ENCODE measurements at places on chromosomes 3 and 15.

DNA sequence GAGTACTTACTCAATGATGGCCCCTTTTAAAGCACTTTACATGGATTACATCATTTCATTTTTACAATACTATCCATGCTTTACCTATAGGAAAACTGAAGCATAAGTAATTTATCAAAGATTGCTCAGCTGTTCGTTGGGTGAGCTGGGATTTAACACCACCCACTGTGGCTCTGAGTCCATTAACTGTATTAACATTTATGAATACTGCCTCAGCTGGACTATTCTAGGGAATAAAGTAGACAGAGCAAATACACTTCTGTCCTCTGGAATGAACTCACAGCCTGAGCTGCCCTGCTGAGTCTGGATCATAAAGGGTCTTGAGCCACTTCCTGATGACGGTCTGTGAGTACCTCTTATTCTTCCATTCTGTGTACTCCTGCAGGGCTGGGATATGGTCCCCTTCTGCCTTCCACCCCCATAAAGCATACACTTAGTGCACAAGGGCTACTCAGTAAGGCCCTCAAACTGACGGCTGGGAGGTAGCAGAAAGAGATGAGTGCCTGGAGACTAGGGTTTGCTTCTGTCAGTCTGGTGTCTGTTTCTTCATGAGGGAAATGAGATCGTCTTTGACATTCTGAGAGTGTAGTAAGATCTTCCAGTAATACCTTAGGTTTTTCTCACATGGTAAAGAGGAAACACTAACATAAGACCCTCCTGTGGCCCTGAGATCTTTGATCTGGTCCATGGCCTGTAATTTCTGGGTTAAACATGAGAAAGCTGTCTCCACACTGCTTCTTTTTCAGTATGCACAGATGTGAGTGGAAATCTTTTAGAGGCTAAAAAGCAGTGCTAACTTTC, 12.6 kb upstream of the ST6GAL1 start:
- no peak for DNase-seq

DNA sequence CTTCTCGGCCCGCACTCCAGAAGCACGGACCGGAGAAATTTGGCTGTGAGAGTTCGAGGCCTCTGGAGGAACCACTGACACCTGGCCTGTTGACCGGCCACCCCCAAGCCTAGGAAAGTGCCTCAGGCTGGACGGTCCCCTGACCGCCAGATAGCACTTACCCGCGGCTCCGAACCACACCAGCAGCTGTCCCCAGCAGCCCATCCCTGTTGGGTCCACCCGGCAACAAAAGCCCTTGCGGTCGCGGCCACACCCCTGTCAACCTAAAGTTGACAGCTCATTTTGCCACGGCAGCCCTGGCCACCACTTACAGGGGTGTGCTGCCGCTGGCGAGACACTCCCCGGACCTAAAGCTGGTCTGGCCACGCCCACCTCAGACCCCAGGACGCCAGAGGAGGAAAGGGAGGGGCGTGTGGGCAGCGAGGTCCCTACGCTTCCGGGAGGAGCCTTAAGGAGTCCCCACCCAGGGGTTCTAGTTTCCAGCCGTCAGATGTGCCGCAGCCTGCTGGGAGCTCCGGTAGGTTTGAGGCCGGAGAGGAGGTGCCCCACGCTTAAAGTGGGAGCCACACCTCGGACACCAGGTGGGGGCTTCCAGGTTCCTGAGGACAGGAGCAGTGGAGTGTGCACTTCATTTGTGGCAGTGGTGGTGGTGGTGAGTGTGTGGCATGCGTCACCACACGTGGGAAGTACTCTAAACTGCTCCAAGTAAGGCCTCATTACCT, at the start of gene LTK:
LTK (minus strand) TSS at position 322 of the 722 bp plus-strand sequence; CDS start at position 204, 118 bp downstream.
- no peak for DNase-seq

- DNase-seq, result peak; percentile 44
Measured at GRCh38 chr15:47820747-47821319, 103.5 kb downstream of the SEMA6D start.

DNA sequence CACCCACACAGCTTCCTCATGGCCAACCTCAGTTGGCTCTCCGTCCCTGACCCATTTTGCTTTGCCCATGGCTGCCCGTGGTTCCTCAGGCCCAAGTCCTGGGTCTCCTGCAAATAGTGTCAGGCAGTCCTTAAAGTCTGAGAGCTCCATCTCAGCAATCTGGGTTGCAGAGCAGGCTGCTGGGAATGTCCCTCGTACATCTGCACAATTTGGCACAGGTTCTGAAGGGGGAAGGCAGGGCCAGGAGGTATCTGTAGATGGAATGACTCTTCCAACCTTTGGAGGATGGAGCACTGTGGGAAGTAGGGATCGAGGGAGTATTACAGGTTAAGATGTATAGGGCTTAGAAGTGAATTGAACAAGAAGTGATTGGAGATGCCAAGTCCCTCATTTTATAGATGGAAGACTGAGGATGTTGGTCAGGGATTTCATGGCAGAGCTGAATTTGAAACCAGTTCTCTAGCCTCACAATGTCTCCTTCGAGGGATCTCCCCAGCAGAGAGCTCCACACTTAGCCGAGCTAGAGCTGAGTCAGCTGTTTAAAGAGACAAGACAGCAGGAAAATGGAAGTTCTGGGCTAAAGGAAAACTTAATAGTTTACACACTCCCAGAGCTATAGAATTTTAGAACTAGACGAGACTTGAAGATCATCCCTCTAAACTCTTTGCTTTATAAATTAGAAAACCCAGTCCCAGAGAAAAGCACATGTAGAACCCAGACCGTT, 9.2 kb downstream of the CKMT1A start:
- no peak for DNase-seq

DNA sequence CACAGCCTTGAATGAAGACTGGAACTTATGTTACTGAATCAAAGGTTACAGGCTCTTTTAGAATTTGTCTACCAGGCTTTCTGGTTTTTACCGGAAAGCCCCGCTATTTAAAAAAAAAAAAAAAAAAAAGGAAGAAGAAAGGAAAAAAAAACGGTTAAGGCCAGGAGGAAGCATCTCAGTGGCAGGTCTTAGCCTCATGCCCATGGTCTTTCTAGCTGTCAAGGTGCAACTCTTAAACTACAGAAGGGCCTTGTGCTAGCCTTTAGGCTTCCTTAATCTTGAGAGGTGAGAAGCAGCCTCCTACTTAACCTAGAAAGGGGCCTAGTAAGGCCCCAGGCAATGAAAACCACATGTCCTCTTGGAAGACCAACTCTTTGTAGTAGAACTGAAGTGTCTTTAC, 77.5 kb downstream of the TBC1D5 start:
- DNase-seq, result no peak

DNA sequence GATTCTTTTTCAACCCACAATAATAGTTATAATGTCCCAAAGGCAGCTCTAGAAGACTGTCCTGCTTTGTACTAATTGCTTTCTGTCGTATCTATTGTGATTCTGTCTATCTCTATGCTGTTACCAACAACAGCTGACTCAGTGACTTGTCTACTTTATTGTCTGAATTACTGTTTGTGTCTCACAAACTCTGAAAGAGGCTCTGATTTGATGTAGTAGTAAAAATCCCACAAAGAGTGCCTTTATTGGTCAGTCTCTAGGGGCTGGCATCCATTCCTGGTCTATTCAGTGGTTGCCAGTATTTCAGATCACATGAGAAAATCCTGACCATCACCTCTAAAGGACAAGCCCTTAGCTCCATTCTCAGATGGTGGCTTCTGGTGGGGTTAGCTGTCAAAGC, 254.2 kb downstream of the NSUN3 start:
- DNase-seq, result no peak

DNA sequence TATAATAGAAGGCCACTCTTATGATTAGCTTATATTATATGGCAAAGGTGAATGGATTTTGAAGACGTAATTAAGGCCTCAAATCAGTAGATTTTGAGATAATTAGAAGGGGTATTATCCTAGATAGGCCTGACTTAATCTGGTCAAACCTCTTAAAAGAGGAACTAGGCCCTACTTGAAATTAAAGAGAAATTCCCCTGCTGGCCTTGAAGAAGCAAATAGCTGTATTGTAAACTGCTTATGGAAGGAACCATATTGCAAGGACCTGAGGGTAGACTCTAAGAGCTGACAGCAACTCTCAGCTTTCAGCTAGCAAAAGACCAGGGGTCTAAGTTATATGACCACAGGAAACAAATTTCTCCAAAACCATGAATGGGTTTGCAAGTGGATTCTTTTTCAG, 219.0 kb upstream of the ONECUT1 start:
- no peak for DNase-seq

DNA sequence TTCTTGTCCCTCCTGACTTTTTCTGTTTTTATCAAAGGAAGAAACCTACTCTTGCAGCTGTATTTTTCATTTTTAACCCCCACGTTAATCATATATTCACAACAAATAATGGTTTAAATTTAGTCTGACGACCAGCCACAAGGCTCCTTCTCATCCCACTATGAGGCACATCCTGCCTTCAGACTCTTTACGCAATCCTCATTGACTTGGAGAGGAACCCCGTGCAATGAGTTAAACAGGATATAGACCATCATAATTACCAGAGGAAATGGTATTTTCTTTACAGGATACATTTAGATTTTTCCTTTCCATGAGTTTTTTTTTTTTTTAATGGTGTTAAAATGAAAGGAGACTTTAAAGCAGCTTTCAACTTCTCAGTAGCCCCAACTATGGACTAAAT, 68.5 kb downstream of the WWTR1 start:
- no peak for DNase-seq

GRCh38 chr3:112804021-112804420, 42.6 kb downstream of the CD200R1L start:
- no peak for DNase-seq

- peak; percentile 35 for DNase-seq
Measured at GRCh38 chr3:123586131-123586530, 1.3 kb upstream of the HACD2 start.

DNA sequence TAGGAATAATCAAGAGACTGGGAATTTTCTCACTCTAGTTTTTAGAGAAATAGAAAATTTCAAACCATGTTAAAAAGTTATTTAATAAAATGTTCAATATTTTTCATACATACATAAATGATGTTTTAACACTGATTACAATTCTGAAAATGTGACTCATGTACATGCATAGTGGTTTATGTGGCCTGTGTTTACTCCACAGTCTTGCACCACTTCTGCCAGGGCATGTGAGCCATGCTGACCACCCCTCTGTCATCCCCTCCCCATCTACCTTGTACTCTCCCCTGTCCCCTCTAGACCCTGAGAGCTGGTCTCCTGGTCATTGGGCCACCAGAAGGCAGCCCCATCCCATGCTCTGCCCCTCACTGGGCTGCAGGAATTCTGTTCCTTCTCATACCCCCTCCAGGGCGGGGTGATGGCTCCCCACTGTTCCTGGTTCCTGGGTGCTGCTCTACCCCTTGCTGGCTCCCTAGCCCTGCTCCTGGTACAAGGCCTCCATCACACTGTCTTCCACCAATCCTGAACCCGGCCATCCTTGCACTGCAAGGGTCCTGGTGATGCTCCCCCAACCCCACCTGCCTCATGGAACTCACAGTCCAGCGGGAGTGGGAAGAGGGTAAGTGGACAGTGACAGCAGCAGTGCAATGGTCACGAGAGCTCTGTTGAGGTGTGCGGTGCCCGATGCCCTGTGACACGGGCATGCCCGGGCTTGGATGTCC, 24.2 kb upstream of the SLC41A3 start:
- DNase-seq, result no peak

DNA sequence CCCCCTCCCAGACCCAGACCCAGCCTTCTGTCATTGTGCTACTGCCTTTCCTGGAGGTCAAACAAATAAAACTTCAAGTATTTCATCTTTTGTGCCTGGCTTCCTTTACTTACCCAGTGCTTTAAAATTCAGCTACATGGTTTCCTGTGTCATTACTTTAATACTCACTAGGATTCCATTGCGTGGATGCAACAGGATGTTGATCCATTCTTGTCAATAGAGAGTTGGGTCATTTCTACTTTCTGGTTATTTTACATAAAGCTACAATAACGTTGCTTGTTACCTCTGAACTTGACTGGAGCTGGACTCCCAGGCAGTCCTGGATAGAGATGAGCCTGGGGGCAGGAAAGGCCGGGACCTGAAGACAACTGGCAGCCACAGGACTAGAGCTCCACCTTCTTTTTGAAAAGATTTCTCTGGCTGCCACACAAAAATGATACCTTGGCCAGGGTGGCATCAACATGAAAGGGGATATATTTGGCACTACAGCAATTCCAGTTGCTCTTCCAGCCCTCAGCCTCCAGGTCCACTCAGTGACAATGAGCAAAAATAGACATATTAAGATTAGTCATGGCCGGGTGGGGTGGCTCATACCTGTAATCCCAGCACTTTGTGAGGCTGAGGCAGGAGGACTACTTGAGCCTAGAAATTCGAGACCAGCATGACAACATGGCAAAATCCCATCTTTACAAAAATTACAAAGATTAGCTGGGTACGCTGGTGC, 23.3 kb upstream of the HEG1 start:
- DNase-seq, result no peak

DNA sequence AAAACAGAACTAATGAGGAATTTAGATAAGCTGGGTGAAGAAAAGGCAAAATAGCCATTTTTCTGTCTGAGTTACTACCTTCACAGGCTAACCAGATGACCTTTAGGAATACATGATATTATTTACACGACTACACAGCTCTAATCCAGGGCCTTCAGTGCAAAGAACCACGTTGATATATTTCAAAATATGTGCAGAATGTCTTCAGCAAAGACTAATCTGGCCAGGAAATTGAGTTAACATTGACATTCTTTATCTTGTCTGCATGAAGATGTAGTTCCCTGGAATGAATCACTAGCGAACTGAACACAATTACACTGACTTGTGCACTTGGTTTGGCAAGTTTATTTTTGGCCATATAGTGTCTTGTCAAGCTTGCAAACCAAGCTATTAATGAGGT, 41.5 kb downstream of the PDHB start:
- no peak for DNase-seq

DNA sequence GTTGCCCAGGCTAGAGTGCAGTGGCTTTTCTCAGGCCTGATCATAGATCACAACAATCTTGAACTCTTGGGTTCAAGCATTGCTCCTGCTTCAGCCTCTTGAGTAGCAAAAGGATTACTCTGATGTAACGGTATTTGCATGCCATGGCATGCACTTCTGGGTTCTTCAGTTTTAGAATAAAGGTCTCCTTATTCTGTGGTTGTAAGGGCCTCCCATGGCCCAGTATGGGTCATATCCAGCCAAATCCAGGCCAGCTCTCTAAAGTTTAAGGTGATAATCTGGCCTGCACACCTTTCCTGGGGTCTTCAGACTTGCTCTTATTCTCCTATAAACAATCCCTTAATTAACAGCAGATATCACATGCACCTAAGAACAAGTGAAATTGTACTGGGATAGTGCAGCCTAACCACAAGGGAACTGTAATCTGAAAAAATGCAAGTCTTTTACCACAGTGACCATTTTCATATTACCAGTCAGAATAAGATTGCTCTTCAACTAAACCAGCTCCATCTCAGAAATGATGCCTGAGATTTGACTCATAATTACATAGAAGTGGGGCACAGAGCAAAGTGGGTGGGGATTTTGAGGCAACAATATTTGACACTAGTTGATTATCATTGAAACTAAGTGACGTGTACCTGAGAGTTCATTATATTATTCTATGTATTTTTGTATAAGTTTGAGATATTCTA, 25.4 kb downstream of the COMMD2 start:
- no peak for DNase-seq

Measured in non-pigmented ciliary epithelial cell (primary cell).